Right ventricle myocardium superior (tissue), 1 donor: ENCODE measurements at places on chromosomes 11 and 22. TPM values are rescaled to one million over a fixed set of nuclear protein-coding genes. Genes with fewer than 3 reads are reported as not detected.

The WDR74 gene
- 27.0 TPM for total RNA-seq

The GCAT gene
- total RNA-seq = 31.0 TPM

The KRTAP5-11 gene
- total RNA-seq = not detected

DNA sequence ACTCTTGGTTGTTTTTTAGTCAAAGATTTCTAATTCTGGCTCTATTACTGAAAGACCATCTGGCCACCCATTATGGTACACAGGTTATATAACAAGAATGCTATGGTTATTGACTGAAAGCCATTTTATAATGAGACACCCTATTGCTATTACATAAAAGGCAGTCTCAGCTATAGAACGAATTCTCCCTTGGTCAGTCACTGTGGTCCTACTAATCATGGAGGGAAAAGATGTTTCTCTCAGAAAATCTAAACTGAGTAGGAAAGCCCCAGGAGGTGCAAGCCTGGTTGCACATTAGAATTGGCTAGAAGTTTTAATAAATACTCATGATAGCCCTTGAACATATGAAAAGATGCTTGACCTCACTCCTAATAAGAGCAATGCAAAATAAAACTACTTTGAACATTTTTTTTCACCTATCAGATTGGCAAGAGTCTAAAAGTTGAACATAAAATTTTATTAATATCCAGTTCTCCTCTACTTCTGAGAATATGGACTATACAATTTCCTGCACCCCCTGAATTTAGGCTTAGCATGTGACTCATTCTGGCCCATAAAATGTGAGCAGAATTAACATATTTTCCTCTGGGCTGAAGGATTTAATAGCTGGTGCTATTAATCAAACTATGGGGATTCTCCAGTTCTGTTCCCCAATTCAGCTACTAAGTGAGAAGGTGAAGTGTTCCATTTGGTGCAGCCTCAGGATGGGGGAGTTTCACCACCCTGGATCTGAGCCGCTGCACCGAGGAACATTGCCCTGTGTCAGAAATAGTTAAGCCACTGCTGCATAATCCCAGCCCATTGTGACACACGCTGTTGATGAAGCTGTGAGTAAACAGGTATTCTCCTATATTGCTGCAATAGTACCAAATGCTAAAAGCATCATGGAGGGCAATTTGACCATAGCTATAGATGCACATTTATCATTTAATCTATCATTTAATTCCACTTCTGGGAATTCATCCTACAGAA lies 11.5 kb upstream of the CRKL start:
- no peak for DNase-seq

- DNase-seq = no peak
These were observed 68.8 kb downstream of the SNX19 start for GRCh38 chr11:130847517-130847916.

- DNase-seq = no peak
These were observed 615.5 kb downstream of the NTM start for GRCh38 chr11:131985846-131986301.

DNA sequence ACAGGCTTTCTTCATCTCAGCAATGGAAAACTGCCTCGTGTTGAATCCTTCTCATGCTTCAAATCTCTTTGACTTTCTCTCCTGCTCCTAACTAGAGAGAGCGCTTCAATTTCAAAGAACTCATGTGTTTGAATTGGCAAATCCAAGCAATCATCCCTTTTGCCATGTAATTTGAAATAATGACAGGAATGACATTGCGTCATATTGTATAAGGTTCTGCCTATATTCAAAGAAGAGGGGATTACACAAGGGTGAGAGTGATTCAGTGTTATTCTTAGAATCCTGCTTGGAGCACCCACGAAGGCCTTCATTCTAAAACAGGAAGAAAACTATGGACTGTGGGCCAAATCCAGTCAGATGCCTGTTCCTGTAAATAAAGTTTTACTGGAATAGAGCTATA lies 720.6 kb downstream of the JRKL start:
- no peak for DNase-seq
